ENCODE measurements at places on chromosomes 11 and 22.

DNA sequence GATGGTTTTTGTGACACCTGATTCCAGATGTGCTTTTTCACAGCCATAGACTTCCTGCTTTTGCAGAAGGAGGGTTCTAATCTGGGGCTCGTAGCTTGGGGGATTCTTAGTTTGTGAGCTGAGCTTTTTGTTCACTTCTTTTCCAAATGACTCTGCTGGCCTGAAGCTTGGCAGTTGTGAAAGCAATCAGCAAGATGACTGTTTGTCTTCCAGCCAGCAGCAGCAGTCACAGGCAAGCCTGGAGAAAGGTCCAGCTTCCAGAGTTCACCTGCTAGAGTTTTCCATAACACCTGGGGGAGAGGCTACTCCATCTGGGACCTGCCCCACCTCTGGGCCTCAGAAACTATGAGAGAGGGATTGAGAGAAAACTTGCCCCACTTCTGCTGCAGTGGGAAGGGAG lies 4.1 kb downstream of the MARK2 start:
- DNase-seq, result no peak

GRCh38 chr11:105260976-105261375 lies 121.4 kb upstream of the CARD18 start:
- no peak for DNase-seq

DNA sequence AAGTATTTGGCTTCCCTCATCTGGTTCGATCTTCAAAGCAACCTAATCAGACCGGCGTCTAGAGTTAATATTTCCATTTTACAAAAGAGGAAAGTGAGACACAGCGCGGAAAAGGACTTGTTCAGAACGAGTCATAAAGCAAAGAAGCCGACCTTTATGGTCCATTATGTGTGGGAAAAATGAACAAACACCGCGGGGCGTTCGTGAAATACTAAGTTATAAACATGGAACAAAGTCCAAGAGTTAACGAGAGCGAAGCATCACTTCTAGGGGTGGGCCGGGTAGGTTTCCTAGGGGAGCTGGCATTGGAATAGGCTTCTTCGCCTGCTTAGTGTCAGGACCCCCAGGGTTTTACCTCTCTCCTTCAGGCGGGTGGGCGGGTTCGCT lies 575 bp downstream of the DUSP18 start:
- DNase-seq, result no peak

- DNase-seq, result peak; percentile 42
These were observed 4.4 kb upstream of the TPCN2 start for GRCh38 chr11:69044111-69045013.

- DNase-seq, result no peak
These were observed 27.5 kb downstream of the KCNA4 start for GRCh38 chr11:29989174-29989970.

GRCh38 chr11:130522284-130522961 lies 74.0 kb downstream of the ADAMTS15 start:
- peak; percentile 56 for DNase-seq

- DNase-seq, result no peak
These were observed 414.8 kb downstream of the BUD13 start for GRCh38 chr11:116357784-116358544.

DNA sequence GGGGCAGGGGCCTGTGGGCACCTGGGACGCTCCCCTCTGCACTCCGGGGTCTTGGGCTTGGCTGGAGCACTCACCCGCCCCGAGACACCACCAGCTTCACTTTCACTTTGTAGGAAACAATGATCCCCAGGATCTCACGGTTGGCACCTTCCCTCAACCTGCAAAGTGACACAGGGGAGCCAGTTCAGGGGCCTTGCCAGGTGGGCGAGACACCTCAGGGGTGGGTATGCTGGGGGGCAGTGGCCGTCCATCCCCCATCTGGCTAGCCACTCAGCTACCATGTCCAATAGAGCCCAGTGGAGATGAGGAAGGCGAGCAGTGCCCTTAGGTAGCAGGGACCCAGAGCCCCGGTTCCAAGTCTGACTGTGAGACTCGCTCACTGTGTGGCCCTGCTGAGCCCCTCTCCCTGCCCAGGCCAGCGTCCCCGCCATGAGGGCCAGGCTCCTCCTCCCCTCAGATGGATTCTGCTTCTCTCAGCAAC lies 32.3 kb downstream of the TPBGL start:
- DNase-seq, result no peak

DNA sequence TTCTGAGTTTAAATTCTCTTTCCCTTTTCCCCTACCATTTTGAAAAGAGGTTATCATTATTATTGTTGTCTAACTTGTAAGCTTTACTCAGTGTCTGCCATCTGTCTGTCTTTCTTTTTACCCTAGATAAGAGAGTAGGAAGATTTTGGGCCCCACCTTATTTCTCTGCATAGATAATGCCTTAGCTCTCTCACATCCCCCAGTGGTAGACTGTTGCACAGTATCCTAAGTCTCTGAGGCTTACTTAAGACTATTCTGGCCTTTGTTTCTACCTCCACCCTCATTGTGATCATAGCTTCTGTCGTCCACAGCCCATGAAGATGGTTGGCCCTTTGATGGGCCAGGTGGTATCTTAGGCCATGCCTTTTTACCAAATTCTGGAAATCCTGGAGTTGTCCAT lies 3.6 kb upstream of the OR51L1 start:
- no peak for DNase-seq

DNA sequence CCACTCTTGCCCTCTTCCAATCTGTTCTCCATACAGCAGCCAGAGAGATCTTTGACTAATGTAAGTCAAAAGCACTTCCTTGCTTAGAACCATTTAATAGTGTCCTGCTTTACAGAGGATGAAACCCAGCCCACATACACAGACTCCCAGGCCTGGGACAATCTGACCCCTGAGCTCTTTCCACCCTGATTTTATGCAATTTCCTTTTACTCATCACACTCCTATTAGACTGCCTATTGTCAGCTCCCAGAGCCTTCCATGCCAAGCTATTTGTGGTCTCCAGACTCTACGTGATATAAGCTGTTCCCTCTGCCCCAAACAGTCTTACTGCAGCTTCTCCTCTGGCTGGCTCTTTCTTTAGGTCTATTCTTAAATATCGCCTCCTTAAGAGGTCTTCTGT lies 28.1 kb downstream of the ME3 start:
- DNase-seq, result no peak

DNA sequence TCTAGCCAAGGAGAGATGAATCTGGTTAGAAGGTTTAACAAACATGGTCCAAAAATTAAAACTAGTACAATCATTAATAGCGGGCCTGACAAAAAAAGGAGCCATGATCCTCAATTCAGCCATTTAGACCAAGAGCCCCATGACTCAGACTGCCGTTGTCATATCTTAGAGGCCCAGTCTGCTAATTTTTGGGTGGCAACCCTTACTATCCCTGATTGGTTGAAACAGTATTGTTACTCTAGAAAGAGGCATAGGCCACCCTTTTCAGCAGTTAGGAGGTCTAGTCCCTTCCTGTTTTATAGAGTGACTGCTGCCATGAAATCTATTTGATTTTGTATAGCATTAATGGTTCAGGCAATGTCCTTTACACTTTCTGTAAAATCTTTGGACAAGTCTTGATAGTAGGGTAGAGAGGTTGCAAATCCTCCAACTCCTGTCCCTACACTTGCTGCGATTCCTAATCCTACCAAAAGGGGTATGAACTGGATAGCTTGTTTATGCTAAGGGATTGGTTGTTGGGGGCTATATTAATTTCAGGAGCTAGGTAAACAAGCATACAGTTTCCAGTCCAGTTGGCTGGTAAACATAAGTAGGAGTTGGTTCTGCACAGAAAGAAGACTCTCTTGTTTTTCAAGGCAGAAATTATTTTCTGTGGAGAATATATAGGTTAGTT lies 1056.3 kb upstream of the CNTN5 start:
- DNase-seq, result no peak

DNA sequence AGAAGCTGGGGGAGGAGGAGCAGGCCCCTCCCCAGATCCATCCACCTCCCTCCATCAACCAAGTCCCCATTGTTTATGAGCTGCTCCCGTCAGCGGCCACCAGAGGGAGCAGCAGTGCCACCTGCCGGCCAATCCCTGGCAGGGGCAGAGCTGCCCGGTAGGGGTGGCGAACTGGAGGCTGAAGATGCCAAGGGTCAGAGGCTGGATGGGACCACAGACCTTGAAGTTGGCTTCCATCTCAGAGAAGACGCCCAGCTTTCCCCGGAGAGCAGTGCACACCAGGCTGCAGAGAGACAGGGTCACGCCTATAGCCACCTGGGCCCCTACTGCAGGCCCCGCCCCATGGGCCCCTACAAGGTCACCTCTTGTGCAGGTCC lies 3.6 kb downstream of the FIBP start:
- no peak for DNase-seq

- peak; percentile 4 for DNase-seq
These were observed 4.9 kb downstream of the LMO1 start for GRCh38 chr11:8258784-8259183.

GRCh38 chr11:83801799-83802198 lies 515.6 kb upstream of the CCDC90B start:
- DNase-seq, result no peak

DNA sequence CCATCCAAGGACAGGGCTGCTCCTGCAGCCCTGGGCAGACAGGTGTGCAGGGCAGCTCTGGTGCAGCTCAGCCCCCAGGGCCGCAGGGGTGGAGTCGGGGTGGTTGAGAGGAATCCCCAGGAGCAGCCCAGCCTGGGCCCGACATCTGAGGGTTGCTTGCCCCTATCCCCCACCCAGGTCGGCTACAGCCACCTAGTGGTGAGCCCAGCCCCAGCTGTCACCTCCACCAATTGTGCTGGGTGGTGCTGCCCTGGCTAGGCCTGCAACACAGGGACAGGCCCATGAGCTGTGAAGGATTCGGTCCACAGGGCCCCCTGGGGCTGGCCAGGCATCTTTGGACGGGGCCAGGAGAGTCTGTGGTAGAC lies 29.6 kb downstream of the RTN4R start:
- DNase-seq, result no peak

- DNase-seq, result no peak
These were observed 52.8 kb upstream of the CCDC188 start for GRCh38 chr22:20203552-20204201.

DNA sequence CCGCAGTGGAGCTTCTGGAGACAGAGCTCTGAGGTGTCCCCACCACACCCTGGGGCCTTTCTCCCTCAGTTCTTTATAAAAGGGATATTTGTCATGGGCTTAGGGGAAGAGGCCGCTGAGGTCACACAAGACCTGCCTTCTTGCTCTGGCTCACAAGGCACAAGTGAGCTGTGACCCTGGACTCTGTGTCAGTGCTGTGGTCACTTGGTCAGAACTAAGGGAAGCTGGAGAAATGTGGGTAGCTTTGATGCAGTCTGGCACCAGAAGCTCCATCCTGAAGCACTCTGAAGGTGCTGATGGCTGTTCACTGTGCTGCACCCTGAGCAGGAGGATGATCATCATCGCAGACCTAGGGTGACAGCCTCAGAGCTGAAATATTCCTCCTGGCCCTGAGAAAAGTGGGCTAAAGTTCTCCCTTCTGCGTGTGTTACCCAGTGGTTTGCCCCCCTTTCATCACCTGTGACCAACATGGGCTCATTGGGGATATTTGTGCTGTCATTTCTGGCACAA lies 28.1 kb upstream of the VPREB1 start:
- no peak for DNase-seq

- peak; percentile 42 for DNase-seq
These were observed 32.0 kb upstream of the COMT start for GRCh38 chr22:19909350-19910179.

DNA sequence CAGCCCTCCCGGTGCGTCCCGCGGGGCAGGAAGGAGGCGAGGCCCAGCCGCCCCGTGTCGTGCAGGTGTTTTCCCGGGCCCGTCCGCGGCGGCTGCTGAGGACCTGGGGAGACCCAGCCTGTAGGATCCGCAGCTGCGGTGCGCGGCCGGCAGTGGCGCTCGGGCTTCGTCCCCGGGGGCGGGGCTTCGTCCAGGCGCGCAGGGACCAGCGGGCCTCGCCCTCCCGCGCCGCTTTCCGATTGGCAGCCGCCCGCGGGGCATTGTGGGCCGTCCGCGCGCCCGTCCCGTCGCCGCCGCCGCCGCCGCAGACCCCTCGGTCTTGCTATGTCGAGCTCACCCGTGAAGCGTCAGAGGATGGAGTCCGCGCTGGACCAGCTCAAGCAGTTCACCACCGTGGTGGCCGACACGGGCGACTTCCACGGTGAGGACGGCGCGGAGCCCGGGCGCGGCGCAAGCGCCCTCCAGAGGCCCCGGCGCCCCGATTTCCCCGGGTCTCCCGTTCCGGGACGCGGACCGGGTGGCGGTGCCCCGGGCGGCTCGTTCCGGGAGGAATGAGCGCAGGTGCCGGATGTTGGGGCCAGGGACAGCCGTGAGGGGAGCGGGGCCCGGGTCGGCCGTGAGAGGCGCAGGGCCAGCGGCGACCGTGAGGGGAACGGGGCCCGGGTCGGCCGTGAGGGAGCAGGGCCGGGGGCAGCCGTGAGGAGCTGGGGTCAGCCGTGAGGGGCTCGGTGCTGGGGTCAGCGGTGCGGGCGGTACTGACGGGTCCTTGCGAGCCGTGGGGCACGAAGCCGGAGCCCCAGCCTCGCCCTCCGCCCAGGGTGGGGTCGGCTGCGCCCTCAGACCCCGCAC lies at the start of gene TALDO1:
TALDO1 (plus strand) TSS at position 307 of the 849 bp plus-strand sequence; CDS start at position 325, 18 bp downstream.
- peak; percentile 55 for DNase-seq

GRCh38 chr11:69265911-69266510 lies 27.9 kb upstream of the MYEOV start:
- no peak for DNase-seq

- DNase-seq, result no peak
These were observed 77.7 kb downstream of the C22orf31 start for GRCh38 chr22:28983788-28984441.

DNA sequence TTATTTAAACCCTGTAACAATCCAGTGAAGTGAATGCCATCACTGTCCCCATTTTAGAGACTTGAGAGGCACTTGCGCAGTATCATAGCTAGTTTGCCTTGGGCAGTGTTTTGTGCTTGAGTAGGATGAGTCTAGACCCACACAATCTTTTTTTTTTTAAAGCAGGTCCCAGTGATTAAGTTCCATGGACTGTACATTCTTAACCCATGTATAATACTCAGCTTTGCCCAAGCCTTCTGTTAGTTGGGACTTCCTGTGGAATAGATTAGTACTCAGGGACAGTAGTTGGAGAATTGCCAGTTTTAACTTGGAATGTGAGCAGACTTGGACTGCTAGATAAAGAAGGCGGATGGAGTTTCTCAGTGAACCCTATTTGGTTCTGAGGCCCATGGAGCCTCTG lies 108.6 kb upstream of the RASSF10 start:
- peak; percentile 53 for DNase-seq

DNA sequence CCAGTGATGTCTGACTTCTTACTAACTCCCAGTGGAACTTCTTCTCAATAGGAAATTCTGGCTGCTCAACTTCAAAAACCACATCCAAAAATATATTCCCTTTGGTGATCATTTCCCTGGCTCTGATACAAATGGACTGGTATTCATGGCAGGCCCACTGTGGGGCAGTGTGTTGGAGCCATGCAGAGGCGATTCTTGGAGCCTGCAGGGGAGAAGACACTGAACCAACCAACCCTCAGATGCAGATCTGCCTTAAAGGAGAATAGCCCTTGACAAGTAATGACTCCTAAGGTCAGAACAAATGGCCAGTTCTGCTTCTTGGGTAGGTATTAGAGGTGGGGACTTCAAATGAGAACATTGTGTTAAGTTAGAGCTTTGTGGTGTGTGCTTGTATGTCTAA lies 12.2 kb downstream of the OR4D9 start:
- no peak for DNase-seq

DNA sequence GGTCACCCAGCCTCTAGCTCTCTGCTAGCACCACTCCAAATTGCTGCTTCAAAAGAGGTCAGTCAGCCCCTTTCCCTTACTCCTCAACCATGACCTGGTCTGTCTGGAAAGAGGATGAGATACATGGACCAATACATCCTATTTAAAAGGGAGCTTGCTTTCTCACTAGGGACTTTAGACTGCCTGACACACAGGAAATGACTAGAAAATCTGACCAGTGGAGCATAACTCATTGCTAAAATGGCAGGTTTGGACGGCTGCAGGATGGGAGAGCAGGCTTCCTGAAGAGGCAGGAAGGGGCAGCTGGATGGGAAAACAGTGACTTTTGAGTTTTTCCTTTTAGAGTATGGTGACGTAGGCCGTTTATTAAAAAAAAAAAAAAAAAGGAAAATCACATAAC lies 25.3 kb downstream of the STIM1 start:
- DNase-seq, result no peak
